ENCODE measurements at places on chromosomes 12 and 14. TPM values are rescaled to one million over a fixed set of nuclear protein-coding genes. Genes with fewer than 3 reads are reported as not detected.

The JDP2 gene
- total RNA-seq, result 8.2 TPM

The HOXC10 gene
- 2.9 TPM for total RNA-seq

The CCDC177 gene
- not detected for total RNA-seq

The TMEM117 gene
- total RNA-seq, result 9.0 TPM
